NCI-H2029 treated with DMSO at 0.1 percent for 48 hours (cell line): ENCODE measurements at places on chromosomes 2 and 18.
A peak's percentile ranks its signal among the peaks of the same experiment; 100 is the strongest.

- no peak for DNase-seq
Observed at GRCh38 chr18:23882616-23883276, 131.8 kb upstream of the TTC39C start.

GRCh38 chr2:130371723-130372054, 15.8 kb downstream of the PTPN18 start:
- DNase-seq = peak; percentile 37

DNA sequence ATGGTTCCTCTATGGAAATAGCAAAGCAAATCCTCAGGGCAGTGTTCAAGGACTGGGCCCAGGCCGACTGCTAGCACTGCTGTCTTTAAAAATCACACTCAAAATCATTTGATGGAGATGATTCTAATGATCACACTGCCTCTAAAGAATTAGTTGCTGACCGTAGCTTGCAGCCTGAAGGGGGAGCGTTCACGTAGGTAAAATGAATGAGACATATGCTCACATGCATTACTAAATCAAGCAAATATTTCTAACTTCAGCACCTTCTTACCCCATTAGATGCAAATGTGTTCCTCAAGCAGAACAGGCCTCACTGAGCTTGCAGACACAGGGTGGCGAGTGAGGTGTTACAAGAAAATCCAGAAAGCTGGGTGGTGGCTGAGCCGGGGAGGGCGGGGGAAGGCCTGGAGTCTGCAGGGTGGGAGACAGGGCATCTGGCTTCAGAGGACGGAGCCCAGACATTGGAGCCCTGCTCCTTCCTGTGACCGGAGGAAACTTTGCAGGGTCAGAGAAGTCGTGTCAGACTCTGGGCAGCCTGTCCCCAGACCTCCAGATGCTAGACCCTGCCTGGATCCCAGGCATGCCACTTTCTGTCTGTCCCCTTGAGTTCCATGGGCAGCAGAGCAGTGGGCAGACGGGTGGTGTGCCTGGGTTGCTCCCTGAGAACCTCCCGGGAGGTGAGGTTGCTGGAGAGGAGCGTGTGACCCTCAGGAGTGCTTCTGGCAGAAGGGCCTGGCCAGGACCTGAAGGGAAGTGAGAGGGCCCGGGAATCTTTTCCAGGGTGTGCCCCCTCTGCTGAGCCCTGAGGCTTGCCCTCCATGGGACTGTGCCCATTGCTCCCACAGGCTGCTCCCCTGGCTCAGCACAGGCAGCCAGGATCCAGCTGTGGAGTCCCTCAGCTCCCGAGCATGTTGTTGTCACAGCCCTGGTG, 7.1 kb upstream of the NPPC start:
- no peak for DNase-seq

- DNase-seq = no peak
Observed at GRCh38 chr18:13493079-13493478, 233.3 kb downstream of the FAM210A start.

- DNase-seq = no peak
Observed at GRCh38 chr2:239438995-239439753, 38.4 kb upstream of the HDAC4 start.

DNA sequence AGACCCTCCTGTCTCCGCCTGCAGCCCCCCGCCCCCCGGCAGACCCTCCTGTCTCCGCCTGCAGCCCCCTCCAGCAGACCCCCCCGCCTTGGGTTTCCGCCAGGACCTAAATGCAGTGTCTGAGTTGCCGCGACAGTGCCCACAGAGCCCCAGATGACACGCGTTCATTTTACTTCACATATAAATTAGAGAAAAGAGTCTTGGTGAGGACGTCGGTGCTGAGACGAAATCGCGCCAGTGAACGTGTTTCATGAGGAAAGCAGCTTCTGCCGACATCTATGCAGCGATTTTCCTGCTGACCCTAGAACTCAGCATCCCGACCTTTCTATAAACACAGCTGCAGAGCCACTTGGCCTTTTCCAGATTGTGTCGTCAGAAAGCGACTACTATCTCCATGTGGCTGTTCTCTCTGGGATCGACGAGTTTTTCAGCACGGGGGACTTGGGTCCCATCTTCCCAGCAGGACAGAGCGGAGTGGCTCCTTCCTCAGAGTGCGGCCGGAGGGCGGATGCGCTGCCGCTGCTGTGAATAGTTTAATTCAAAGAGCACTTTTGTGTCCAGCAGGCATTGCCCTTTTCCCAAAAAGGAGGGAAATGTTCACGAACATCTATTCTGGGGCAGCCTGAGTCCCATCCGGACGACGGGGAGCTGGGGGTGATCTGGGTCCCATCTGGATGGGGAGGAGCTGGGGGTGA, 136.7 kb downstream of the NFATC1 start:
- DNase-seq = no peak

- no peak for DNase-seq
Observed at GRCh38 chr18:57581301-57581934, 5.1 kb downstream of the FECH start.

DNA sequence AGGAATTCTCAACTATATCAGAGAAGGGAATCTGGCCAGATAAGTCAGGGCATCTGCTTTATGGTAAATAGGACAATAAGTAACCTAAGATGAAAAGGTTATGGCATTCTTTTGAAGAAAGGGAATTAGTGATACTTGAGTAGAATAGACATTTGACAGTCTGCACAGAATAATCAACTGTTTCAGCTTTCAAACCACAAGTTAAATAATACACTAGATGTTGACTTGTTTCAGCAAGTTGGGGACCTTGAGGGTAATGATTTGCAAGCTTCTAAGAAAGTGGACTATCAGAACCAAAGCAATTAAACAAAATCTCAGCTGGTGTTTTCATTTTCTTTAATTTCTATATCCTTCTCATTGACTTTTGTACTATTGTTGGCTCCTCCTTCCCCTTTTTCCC, 54.5 kb downstream of the SLC39A10 start:
- no peak for DNase-seq

- no peak for DNase-seq
Observed at GRCh38 chr2:162155093-162155492, 3.0 kb upstream of the GCG start.

GRCh38 chr2:15169326-15170069, 391.6 kb downstream of the NBAS start:
- DNase-seq = no peak

DNA sequence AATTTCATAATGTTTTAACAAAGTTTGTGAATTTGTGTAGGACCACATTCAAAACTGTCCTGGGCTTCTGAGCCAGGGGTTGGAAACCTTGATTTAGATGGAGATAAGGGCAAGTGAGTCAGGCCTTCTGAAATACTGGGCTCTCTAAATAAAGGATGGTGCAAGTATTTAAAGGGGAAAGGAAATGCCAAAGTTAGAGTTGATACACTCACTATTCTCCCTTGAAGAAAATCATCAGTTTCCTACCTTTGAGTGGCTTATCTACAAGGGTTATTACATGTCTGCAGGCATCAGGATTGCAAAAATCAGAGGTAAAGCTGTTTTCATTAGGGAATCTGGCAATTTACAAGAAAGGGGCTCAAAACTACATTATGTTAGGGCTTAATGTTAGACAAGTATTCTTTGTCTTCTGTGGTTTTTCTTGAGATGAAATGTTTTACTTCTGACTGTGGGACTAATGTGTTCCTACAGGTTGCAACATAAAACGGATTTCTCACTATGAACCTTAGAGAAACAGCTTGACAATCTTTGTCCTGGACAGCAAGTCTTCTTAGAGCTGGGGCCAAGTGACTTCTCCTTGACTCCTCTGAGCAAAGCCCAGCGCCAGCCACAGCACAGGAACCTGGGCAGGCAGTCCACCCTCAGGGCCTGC, 31.1 kb downstream of the RNU4ATAC start:
- no peak for DNase-seq

GRCh38 chr2:43038696-43039094, 187.7 kb downstream of the ZFP36L2 start:
- DNase-seq = no peak

DNA sequence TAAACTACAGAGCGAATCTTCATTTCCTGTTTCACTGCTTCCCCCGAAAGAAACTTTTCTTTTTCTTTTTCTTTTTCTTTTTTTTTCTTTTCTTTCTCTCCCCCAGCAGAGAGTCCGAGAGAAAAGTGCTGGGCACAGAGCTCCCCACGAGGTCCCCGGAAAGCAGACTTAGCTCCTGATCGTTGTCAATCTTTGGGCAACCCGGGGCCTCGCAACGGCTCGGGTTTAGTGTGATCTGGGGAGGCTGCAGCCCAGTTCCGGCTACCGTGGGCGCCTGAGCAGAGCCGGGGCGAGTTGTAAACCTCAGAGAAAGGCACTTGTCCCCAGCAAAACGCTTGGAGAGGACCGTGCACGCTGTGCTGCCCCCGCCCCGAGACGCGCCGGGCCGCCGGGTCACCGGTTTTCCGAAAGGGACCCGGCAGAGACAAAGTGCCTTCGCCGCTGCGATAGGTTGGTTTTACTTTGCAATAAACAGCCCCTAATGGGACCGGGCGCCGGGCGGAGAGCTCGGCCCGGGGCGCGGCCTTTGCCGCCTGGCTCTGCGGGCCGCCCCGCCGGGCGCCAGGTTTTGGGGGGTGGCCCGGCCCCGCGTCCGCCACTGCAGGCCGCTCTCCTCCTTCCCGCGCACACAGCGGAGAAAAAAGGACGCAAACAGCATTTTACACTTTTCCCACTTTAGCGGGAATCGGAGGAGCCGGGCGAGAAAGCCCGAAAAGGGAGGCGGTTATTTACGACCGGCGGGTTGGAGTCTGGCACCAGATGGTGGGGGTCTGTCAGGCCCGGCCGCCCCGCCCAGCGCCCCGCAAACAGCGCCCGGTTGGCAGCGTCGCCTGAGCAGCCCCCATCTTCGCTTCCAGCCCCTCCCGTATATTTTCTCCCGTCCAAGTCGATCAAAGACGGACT, 136.0 kb downstream of the INSIG2 start:
- no peak for DNase-seq

- DNase-seq = no peak
Observed at GRCh38 chr2:7077660-7078267, 160.6 kb downstream of the RNF144A start.

DNA sequence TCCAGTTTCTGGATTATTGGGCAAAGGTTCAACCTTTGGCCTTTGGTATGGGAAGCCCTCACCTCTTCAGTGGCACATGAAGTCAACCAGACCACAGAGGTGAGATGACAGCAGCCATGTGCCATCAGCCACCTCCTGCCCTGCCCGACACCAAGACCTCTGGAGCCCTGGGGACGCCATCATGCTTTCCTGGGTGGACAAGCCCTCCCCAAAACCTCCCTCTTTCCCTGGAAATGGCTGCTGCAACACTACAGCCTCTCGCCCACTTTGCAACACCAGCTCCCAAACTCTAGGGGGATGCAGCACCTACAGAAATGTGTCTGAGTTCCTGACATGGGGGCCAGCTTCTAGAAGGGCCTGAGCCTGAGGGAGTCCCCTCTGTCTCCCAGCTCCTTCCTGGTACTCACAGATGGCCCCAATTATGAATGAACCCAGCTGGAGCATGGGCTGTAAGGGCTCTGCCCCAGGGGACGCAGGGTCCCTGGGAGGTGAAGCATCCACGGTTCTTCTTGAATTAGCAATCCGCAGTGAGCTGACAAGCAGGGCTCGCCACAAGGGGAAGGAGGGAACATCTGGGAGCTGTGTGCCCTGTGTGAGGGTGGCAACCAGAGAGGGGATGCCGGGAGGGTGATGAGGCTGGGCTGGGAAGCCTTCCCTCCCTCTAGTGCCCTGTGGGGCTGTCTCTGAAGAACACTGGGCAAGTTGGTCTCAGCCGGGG, 268.5 kb upstream of the HDAC4 start:
- no peak for DNase-seq

GRCh38 chr2:216012133-216012829, 1.1 kb downstream of the MREG start:
- no peak for DNase-seq

GRCh38 chr2:238602223-238602960, 175.7 kb downstream of the ASB1 start:
- no peak for DNase-seq

- DNase-seq = no peak
Observed at GRCh38 chr2:197238043-197238365, 72.6 kb downstream of the ANKRD44 start.

- DNase-seq = no peak
Observed at GRCh38 chr18:79517341-79517740, 121.6 kb downstream of the NFATC1 start.

DNA sequence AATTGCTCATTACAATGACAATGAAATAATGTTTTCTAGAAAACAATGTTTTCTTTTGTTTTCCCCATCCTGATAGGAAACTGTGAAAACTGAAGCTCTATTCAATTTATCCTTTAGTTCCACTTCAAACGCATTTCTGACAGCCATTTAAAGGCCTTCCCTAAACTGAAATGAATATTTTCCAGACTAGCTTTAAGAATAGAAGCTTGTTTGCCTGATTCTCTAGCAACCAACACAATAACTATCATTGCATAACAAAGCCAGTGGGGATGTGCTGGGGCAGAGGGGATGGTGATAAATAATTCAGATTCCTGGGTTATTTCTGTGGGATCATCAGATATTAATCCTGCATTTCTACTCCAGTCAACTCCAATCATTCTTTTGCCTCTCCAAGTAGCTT, 427.1 kb downstream of the RND3 start:
- DNase-seq = no peak

GRCh38 chr2:118718921-118719320, 128.5 kb downstream of the EN1 start:
- no peak for DNase-seq

GRCh38 chr2:222351035-222351434, 52.2 kb upstream of the PAX3 start:
- DNase-seq = no peak

DNA sequence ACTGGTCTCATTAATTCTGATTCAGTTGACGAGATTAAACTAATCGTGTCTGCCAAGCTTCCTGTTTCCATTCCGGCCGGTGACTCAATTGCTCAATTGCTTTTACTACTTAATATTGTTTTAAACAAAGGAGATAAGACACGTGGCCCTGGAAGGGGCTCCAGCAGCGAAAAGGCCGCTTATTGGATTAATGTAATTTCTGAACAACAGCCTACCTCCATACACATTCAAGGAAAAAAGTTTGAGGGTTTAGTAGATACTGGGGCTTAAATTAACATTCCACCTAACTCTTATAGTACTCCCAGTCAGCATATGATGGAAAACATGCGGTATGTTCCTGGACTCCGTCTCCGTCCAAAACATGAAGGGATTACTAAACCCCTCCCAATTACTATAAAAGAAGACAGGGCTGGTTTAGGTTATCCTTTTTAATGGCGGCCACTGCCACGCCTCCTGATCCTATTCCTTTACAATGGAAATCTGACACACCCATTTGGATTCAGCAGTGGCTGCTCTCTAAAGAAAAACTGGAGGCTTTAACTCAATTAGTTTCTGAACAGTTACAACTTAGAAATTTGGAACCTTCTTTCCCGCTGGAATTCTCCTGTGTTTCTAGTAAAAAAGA, 27.1 kb downstream of the VPS54 start:
- no peak for DNase-seq

- no peak for DNase-seq
Observed at GRCh38 chr2:96150007-96150640, 4.9 kb upstream of the DUSP2 start.

GRCh38 chr2:69149631-69150215, 136.7 kb downstream of the ANTXR1 start:
- DNase-seq = no peak

GRCh38 chr2:176826356-176826755, 386.2 kb upstream of the HNRNPA3 start:
- DNase-seq = no peak
